Hematopoietic multipotent progenitor cell treated with erythropoietin and hydrocortisone succinate and interleukin-3 and kit ligand, for 17 days (in vitro differentiated cells): ENCODE measurements at places on chromosomes 3 and 15.
A peak's percentile ranks its signal among the peaks of the same experiment; 100 is the strongest.

- no peak for DNase-seq
Observed at GRCh38 chr15:38153781-38154180, 98.9 kb upstream of the SPRED1 start.

- no peak for DNase-seq
Observed at GRCh38 chr15:58587486-58587885, 155.7 kb downstream of the LIPC start.

DNA sequence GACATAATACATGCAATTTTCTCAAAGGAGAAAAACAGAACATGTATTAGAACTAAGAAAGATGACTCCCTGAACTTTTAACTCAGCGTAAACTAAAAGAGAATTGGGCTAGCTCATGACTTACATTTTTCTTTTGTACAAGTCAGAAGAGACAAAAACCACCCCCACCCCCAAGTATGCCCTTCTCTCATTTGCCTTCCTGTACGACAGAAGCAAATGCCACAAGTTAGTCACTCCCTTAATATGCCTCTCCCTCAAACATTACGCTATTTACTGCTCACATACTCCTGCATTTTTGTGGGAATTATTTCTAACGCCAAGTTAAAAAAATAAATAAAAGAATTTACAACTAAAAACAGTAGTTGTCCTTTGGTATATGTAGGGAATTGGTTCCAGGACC lies 22.0 kb downstream of the CPEB1 start:
- DNase-seq, result no peak

DNA sequence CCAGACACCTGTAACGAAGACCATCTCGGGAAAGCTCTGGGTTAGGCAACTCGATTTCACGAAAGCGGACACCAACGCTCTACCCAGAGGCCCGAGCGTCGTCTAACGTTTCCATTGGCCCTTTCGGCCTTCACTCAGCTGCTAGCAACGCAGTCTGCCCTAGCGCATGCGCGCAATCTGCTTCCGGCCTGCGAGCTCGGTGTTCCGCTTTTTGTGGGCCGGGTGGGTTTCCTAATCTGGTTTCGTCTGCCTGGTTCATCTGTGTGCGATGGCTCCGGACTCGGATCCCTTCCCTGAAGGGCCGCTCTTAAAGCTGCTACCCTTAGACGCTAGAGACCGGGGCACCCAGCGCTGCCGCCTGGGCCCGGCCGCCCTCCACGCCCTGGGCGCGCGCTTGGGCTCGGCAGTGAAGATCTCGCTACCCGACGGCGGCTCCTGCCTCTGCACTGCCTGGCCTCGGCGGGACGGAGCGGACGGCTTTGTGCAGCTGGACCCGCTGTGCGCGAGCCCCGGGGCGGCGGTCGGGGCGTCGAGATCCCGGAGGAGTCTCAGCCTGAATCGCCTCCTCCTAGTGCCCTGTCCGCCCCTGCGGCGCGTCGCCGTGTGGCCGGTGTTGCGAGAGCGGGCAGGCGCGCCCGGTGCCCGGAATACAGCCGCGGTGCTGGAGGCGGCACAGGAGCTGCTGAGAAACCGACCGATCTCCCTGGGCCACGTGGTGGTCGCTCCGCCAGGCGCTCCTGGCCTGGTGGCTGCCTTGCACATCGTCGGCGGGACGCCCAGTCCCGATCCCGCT lies 24.0 kb upstream of the GATM start:
- peak; percentile 98 for DNase-seq

DNA sequence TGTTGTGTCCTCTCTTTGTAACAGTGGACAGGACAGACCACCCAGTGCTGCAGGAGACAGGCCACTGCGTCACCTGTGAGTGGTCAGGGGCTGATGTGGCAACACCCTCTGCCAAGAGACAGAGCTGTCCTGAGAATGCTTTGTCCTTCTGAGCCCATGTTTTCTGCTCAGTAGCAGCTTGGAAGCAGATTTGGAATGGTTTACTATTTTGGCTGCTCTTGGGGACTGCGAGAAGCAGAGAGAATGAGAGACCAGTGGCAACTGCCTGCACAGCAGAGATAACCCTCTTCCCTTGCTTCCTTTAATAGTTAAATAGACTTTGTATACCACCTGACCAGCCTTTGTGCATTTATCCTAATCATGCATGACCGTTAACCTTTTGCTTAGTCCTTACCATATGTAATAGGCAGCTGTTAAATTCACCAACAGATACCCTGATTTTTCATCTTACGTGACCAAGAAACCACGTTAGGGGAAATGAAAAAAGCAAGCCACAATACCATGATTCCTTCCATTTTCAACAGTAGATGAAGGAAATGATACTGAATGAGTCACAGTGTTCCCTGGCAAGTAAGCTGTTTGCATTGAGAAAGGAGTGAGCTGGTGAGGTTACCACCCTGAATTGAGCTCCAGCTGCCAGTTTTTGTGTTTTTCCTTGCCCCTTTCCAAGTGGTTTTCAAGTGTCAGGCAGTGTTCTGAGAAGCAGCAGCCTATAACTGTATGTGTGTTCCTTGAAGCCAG lies 35.5 kb downstream of the B3GALNT1 start:
- no peak for DNase-seq

DNA sequence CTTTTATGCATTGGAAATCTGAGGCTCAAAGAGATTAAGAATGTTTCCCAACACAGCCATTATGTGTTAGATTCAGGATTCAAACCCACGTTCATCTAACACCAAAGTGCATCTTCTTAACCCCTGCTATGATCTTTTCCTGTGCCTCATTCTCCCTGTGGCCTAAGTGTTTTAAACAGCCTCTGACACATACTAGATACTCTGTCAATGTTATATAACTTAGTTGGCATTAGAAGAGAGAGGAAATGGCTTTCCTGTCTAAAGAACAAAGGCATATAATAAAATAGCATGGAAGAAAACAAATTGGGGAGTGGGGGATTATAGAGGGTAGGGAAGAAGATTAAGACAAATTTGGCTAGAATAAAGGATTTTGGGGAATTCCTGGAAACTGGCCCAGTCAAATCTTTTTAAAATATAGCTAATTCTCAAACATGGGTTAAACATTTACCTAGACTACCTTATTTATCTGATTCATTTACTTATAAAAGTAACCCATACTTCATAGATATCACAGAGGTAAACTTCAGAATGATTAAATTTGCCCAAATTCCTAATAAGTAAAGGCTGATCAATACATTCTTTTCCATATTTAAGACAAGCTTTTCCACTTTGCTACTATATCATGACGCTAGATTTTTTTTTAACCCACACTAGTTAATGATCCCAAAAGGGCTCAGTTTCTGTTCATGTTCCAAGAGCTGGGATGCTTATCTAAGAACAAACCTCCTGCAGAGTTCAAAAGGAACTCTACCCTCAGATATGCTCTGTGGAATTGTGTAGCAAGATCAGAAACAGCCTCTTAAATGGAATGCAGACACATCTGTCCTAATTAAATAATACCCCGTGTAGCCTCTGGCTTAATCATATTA lies 122.9 kb upstream of the PTPRG start:
- DNase-seq, result no peak

DNA sequence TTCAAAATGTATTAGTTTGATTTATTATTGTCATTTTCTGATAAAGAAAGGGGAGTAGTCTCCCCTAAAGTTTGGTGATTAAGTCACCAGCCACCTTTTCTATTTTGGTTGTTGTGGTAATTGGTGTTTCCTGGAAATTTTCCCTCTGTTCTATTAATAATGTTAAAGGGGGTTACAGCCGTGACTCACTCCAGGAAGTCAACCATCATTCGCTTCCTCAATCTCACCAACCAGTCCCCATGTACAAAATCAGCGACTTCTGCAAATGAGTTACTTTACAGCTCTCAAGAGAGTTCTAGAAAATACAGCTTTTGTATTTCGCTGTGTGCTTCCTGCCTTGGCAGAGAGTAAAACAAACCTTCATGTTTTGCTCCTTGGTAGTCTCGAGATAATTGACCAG lies 285.1 kb downstream of the LPP start:
- no peak for DNase-seq

DNA sequence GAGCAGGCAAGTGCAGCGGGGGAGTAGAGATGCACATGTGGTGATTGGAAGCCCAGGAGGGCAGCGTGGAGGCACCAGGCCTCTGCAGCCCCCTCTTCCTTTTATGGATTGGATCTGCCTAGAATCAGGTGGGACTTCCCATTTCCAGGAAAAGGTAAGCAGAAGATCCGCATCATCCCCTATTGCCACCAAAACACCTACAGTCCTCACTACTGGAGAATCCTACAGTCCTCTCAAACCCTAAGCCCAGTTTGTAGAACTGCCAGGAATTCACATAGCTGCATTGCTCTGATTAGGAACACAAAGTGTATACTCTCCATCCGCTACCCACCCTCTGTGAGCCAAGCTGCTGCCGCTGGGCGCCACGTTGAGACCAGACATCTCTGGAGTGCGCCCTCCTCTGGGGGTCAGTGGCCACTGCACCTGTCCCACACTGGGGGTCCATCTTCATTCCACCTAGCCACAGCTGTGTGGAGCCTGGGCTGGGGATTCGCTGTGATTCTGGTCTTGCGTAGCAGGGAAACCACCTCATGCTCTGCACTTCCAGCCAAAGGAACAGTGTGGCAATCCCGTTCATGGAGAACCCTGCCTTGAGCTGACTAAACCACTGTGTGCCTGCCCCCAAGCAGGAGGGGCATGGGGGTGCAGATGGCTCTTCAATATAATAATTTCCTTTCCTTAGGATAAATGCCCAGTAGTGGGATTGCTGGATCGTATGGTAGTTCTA lies 88.9 kb upstream of the PTX3 start:
- DNase-seq, result no peak

GRCh38 chr15:31489281-31489680 lies 162.6 kb downstream of the KLF13 start:
- no peak for DNase-seq

- DNase-seq, result no peak
Observed at GRCh38 chr15:21262851-21263425, 177.4 kb downstream of the POTEB3 start.

GRCh38 chr3:167861649-167862048 lies 126.1 kb downstream of the SERPINI1 start:
- no peak for DNase-seq

DNA sequence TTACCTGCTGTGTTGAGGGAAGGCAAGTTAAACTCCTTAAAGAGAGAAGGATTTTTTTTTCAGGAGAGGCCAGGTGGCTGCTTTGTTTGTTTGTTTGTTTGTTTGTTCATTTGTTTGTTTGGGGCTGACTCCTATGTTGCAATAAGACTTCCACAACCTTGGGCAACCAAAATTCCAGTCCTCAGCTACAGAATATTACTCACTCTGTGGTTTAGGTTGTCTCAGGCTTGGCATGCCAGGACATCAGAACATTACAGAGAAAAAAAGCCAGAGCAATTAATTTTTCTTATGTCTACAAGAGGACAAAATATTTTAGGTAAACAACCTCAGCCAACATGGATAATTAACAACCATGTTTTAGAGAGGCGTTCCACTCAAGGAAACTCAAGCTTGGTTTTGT lies 156.7 kb upstream of the ATP11B start:
- no peak for DNase-seq

DNA sequence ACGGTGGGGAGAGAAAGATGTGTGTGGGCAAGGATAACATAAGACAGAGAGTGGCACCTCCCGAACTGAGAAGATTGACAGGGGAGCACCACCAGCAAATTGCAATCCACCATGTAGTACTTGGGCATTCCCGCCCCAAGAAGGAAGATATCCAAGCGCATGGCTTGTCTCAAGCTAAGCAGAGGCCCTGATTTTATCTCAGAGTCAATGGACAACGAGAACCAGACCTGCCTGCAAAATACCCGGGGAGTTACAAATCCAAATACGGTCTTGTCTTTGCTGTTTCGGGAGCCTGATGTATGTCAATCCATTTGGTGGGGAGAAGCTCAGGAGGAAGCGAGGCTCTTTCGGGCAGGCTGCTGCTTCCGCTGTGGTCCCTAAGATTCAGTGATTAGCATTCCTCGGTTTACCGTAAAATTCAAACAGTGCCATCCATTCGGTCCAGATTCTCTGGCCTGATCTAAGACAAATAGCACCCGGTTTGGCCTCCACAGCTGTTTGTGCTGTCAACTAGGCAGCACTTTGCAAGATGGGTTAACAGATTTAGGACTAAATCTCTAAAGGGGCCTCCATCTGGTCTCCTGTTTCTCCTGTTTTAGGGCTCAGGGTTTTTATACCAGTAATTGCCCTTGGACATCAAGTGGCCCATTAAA lies 97.7 kb upstream of the WNT5A start:
- no peak for DNase-seq

DNA sequence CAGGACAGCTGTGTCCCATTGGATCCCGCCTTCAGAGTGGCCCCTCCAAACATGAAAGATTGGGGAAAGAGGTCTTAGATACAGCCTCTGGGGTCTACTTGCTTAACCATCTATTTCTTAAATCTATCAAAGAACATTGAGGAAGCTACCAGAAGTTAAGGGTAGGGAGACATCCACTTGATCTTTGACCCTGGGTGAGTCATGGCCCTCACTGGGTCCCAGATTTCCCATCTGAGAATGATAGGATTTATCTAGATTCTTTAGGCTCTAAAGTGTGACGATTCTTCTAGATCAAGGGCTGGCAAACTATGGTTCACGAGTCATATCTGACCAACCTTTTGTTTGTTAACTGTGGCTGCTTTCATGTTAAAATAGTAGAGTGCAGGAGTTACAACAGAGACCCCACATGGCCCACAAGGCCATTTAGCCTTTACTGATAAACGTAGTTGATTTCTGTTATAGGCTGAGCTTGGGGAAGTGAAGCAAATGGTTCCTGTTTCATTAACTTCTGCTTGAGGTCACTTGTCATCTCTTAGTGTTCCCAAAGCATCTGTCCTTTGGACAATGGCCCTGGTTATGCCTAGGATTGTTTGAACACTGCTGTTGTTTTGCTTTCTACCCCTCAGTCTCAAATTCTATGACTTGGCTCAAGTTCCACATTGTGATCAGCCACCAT lies 8.0 kb downstream of the MUC13 start:
- no peak for DNase-seq

DNA sequence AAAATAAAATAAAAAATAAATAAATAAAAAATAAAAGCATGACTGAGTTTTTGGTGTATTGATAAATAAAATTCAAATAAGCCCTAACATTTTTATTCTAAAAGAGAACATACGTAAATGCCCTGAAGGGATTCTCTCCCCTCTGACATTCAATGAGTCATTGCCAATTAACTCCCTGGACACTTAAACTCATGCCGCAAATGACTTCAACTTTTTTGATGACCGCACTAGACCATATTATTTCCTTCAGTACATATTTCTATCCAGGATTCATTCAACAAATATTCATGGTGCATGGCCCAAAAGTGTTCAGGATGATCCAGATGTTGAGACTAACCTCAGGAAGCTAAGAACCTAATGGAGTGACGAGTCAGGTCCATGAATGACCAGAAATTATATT lies 195.9 kb upstream of the LRRN1 start:
- DNase-seq, result no peak

GRCh38 chr3:178966299-178967176 lies 105.1 kb downstream of the ZMAT3 start:
- DNase-seq, result no peak

GRCh38 chr15:63364399-63365272 lies 17.0 kb downstream of the CA12 start:
- no peak for DNase-seq

DNA sequence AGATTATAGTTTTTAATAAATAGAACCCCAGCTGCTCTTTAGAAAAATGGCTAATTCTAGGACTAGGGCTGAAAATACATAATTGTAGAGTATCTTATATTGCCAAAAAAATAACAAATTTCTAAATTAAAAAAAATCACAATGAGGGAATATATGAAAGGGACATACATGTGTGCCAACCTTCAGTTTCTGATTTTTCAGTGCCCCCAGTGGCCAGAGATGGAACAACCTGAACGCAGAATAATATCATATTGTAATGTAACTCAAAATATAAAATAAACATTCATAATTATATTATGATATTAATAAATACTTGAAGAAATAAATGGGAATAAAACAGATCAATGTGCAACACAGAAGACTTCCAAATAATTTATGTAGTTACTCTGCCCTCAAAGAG lies 460.5 kb downstream of the ZNF385D start:
- DNase-seq, result no peak
